ENCODE measurements at places on chromosomes 13 and 19.

GRCh38 chr19:10126213-10126639, 6.5 kb upstream of the EIF3G start:
- DNase-seq: no peak

- no peak for DNase-seq
Measured at GRCh38 chr19:28196101-28196500, 1016.9 kb downstream of the UQCRFS1 start.

GRCh38 chr13:29917650-29918049, 67.2 kb upstream of the UBL3 start:
- no peak for DNase-seq

DNA sequence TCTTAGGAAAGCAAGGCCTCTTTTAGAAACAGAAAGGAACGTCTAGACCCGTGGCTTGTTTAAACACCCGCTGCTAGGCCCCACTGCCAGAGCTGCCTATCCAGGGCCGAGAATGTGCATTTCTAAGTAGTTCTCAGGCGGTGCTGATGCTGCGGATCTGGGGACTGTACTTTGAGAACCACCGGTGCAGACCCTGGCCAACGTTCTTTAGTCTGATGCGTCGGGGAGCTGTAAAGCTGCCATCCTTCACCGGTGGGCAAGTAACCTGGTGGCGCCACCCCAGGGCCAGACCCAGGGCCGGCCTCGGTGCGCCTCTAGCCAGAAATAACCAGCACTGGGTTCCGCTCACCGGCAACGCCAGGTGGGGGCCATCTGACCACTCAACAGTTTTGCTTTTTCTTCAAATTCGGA, 47.1 kb downstream of the TGDS start:
- no peak for DNase-seq

- no peak for DNase-seq
Measured at GRCh38 chr19:38035515-38036495, 128.8 kb downstream of the SIPA1L3 start.

GRCh38 chr19:38842439-38843174, 7.2 kb downstream of the HNRNPL start:
- DNase-seq: peak; percentile 43

GRCh38 chr13:106986687-106987426, 418.9 kb upstream of the ARGLU1 start:
- DNase-seq: no peak

DNA sequence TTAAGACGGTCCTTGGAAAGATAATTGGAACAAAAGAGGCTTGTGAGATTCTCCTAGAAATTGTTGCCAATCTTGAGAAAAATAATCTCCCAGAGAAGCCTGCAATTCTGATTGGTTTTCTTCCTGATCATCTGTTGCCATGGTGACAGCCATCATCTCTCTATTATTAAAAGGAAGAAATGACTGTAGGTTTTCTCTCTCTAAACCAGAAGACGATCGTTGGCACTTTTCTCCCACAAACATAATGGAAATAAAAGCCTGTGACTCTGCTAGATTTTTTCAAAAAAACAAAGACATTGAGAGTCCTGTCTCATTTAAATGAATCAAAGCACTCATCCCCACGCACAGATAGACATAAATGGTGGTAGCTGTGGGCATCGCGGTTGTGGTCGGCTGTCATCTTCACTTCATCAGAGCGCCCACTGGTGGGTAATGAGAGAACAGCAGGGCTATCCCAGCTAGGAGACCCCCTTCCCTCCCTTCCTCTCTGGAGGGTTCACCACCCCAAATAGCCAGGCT, 21.7 kb upstream of the CALM3 start:
- DNase-seq: no peak

GRCh38 chr13:20703780-20704458, 420 bp downstream of the IL17D start:
- peak; percentile 43 for DNase-seq

DNA sequence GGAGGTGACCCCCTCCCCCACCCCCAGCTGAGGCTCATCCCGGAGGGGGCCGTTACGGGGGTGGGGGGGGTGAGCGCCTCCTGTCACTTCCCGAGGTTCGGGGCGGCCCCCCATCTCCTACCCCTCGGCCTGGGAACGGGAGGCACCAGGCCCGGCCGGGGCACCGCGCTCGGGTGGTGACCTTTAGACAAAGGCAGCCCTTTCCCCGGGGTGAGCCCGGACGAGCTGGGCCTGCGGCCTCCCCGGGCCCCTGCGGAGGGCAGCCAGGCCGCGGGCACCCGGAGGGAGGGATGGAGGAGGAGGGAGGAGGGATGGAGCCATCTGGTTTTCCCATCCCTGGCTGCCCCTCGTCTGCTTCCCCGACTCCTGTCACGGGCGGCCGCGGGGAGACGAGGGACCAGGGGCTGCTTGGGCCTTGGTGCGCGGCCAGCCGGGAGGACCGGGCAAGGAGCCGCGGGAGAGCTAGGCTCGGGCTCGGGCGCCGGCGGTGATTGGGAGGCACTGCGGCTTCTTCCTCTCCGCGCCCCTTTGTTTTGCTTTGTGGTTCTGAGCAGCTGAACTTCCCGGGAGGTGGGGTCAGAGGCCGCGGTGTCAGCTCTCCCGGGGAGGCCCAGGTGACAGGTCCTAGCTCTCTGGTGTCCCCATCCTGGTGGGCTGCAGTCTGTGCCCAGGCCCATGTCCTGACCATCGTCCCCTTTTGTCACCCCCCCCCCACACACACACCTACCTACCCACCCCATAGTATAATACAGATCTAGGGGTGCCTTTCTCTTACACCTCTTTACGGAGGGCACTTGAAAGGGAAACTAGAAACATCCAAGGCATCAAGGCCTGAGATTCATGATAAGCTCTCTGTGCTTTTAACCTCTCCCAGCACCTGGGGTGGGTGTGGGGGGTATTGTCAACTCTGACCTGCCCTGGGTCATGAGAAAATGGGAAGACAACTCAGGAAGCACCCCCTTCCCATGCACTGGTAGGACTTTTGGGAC, 1.3 kb downstream of the BICRA start:
- DNase-seq: peak; percentile 22

GRCh38 chr13:20891034-20891433, 11.5 kb downstream of the XPO4 start:
- DNase-seq: no peak

GRCh38 chr13:109899316-109899715, 112.9 kb upstream of the IRS2 start:
- DNase-seq: no peak

- DNase-seq: peak; percentile 16
Measured at GRCh38 chr19:28633319-28634018, 579.5 kb downstream of the UQCRFS1 start.

DNA sequence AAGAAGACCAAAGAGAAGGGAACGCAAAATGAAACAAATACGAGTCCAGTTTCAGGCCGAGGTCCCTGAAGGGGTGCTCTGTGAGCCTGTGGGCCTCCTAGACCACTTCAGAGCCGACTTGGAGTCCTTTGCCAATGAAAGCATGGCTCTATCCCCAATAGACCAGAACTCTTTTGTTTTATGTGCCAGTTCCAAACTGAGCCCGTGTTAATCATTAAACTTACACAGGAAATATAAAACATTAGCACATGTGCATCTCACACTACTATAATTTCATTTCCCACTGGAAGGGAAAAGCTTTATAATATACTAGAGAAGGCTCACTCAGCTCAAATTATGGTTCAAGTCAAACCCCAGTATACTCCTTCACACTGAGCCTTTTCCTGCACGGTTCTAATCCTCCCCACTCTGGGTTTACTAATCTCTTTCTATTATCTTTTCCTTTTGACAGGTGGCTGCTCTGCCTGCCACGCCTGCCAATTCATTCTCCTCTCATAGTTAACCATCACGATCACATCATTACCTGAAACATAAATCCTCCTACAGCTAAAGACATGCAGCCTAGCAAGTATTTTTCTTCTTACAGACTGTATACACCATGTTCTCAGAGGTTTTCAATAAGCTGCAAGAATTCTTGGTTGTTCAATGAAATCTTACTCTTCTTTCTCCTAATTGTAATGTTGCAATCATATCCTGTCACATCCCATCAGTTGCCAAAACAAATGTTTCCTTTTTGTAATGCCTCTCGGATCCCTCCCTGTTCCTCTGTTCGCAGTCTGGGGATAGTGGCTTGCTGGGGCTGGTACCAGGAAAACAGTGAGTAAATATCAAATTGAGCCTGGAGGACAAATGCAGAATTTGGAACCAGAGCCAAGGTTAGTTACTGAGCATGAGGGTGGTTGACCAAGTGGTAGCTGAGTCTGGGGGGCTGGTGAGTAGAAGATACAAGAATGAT, 18.8 kb upstream of the WASF3 start:
- DNase-seq: no peak

GRCh38 chr13:27379694-27380641, 44.5 kb upstream of the GTF3A start:
- DNase-seq: peak; percentile 39

DNA sequence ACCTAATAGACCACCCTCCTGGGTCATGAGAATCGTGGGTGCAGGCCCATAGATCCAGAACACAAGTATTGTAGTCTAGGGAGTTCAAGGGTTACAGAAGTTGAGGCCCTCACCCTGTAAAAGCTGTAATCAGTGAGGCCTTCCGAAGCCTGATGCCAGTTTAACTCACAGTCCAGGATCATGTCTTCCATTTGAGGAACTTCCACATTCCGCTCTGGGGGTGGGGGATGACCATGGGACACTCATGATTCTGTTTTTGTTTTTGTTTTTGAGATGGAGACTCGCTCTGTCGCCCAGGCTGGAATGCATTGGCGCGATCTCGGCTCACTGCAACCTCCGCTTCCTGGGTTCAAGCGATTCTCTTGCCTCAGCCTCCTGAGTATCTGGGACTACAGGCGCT, 1.7 kb upstream of the RASIP1 start:
- no peak for DNase-seq

GRCh38 chr13:37001921-37002250, 1.3 kb downstream of the EXOSC8 start:
- DNase-seq: no peak

- no peak for DNase-seq
Measured at GRCh38 chr19:17737690-17738153, 13.6 kb upstream of the FCHO1 start.

Measured in stimulated activated CD4-positive, alpha-beta T cell treated with anti-CD3 and anti-CD28 coated beads, Interleukin-12 subunit alpha, Interleukin-12 subunit beta, amount 100 ng/mL, for 48 hours (primary cell).